ENCODE measurements at places on chromosomes 3 and 15.

- DNase-seq: no peak
These were observed 118.0 kb upstream of the C3orf80 start for GRCh38 chr3:160106905-160107861.

GRCh38 chr3:72165317-72165716, 380.4 kb upstream of the PROK2 start:
- DNase-seq: no peak

DNA sequence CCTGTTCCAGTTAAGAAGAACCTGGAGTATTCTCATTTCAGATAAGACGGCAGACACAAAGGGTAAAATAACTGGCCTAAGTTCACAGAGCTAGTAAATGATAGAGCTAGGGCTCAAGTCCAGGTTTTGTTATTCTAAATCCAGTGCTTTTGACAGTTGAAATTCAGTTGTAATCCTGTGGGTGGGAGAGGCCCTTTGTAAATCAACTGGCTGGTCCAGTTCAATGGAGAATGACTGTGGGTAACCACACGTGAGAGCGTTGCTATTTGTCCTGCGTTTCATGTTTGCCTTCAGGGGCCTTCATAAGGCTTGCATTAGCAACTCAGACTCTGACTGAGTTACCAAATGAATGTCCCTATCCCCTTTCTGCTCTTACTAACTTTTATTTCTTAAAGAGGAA, 24.2 kb upstream of the CD96 start:
- no peak for DNase-seq

- no peak for DNase-seq
These were observed 5.4 kb downstream of the TGFBR2 start for GRCh38 chr3:30611613-30612436.

DNA sequence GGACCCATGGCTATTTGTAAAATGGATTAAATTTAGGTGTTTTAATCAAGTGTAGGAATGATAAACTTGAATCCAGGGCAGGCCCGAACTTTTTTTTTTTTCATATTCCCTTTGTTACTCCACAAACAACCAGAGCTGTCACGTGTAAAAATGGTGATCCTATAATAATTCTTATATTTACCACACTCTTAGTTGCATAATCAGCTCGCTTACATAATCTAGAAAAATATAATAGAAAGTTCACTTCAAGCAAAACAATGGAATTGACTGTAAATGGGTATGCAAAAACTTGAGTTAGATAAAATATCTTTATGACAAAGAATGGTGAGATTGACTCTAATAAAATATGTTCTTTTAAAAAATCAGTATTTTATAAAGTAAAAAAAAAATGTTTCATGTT, 2.1 kb upstream of the PAQR9 start:
- DNase-seq: no peak

Data from CD8-positive, alpha-beta memory T cell (primary cell).